ENCODE measurements at places on chromosomes 12 and 14. TPM values are rescaled to one million over a fixed set of nuclear protein-coding genes. Genes with fewer than 3 reads are reported as not detected.
A peak's percentile ranks its signal among the peaks of the same experiment; 100 is the strongest.

Gene FBLN5
- total RNA-seq, result 2.0 TPM

- no peak for DNase-seq
Observed at GRCh38 chr12:93090731-93091172, 161.7 kb upstream of the EEA1 start.

DNA sequence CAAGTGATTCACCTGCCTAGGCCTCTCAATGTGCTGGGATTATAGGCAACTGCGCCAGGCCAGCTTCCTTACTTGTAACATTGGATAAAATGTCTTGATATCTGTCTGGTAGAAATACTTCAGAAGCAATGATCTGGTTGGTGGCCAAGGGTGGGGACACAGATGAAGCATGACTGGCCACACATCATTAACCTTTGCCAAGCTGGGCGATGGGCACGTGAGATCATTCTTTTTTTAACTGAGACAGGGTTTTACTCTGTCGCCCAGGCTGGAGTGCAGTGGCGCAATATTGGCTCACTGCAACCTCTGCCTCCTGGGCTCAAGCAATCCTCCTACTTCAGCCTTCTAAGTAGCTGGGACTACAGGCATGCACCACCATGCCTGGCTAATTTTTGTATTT, 31.1 kb downstream of the PLEKHH1 start:
- DNase-seq, result no peak

DNA sequence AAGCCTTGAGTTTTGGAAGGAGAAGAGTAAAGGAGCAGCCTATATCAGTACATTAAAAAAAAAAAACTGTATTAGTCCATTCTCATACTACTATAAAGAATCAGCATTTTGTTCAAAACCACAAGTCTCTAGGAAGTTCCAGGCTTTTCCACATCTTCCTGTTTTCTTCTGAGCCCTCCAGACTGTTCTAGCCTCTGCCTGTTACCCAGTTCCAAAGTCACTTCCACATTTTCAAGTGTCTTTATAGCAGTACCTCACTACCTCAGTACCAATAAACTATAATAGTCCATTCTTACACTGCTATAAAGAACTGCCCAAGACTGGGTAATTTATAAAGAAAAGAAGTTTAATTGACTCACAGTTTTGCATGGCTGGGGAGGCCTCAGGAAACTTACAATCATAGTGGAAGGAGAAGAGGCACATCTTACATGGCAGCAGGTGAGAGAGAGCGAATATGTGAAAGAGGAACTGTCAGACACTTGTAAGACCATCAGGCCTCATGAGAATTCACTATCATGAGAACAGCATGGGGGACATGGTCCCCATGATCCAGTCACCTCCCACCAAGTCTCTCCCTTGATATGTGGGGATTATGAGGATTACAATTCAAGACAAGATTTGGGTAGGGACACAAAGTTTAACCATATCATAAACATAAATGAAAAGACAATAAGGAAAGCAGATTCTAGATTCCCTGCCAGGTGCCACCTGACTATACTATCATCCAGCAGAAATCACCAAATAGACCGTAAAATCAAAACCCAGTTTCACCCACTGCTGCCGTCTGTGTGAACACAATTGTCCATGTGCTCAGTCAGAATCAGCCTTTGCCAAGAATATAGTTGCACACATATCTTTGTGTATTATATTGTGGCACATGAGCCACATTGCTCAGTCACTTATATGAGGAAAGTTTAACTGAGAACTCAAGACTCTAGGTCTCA, 27.8 kb downstream of the TOGARAM1 start:
- DNase-seq, result no peak

Gene EGLN3
- total RNA-seq, result 12.0 TPM

- DNase-seq, result no peak
Observed at GRCh38 chr14:26128931-26129671, 468.7 kb downstream of the NOVA1 start.

Gene LRRC10
- not detected for total RNA-seq

DNA sequence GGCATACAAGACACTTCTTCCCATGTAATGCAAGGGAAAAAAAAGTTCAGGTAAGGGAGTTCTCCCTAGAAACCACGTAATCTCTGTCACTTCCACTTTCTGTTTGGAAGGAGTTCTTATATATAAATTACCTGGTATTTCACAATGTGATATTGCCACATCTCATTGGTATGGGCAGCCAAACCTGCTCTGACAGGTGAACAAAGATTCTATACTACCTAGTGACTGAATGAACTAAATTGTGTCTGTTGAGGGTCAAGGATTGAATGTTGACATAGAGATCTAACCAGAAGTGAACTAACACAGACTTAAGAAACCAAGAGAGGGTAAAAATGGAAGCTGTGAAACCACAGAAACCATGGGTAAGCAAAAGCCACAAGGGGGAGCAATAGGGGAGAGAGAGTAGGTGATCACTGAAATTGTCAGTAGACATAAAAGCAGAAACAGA, 161.3 kb downstream of the RPL10L start:
- no peak for DNase-seq

Gene RESF1
- total RNA-seq, result 152 TPM

DNA sequence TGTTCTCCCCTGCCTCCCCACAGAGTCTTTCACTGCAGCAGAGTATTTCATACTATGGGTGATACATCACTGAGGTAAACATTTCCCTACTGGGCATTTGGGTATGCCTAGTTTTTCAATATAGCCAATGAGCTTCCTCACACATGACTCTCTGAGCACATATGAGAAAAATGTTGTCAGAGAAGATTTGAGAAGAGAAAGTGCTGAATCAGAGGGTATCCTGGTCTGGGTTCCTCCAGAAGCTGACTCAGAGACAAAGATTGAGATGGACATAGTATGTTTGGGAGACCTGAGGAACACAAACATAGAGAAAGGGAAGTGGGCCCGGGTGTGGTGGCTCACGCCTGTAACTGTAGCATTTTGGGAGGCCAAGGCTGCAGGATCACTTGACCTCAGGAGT, 12.6 kb downstream of the SLC8B1 start:
- no peak for DNase-seq

Gene SMIM41
- total RNA-seq, result not detected

Gene TAS2R20
- total RNA-seq, result 0.50 TPM

Gene PMEL
- total RNA-seq, result 0.60 TPM

DNA sequence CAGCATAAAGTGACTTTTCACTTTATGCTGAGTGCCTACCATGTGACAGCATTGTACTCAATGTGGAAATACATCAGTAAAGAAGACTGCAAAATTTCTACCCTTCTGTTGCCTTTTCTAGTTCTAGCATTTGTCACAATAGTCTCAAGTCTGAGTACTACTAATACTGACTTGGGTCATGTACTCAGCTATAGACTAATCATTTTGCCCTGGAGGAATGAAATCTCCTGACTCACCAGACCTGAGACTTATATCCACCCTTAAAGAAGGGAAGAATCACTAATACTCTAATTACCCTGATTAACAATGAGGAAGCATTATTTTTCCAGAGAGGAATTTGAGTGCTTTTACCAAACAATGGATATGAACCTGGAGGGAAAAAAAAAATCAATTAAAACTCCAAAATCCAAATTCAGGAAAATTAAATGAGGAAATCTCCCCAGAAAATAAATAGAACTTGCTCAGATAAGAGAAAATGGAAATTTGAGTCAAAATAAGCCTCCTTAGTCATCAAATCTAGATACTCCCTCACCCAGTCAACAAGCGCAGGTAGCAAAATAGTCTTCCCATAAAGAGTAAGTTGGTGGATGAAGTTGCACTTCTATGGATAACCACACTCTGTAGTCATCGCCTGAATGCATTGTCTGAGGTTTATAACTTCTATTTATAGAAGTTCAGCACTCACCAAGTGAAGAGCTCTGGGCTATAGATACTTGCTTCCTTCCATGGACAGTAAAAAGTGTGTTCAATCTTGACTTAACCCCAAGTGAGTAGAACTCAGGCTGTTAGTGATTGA, 386.6 kb downstream of the SYT1 start:
- no peak for DNase-seq

Gene RHNO1
- 70.6 TPM for total RNA-seq

GRCh38 chr14:87449016-87449415, 544.0 kb downstream of the GALC start:
- no peak for DNase-seq

Gene SLC17A8
- total RNA-seq, result not detected

DNA sequence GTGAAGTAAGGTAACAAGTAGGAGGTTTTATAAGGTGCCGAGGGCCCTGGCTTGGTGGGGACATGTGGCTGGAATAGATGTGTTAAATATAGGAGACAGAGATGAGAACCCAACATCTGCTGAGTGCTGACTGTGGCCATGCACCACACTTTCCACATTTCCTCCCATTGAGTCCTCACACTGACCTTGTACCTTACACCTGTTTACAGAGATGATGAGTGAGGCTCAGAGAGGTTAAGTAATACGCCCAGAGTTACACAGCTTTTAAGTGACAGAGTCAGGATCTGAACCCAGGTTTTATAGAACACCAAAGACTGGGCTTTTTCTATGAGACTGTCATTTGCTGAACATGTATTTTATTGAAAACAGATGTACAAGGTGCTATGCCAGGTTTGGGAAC, 70.8 kb upstream of the LTA4H start:
- no peak for DNase-seq

DNA sequence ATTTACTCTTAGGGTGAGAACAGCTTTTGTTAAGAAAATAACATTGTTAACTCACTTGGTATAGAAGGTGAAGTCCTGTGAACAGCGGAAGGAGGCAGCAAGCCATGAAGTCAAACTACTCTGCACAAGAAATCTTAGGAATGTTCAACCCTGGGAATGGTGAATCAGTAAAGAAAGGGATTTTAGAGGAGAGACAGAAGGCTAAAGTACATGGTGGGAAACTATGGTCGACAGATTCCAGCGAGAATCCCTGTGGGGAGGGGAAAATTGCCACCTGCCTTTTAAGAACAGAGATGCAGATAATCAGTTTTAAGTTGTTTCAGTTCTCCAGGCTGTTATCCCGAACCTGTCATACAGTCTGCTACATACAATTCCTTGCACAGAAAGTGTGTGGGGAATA, 63.2 kb upstream of the PTPRR start:
- DNase-seq, result no peak

- DNase-seq, result no peak
Observed at GRCh38 chr12:91454179-91454578, 271.6 kb upstream of the DCN start.

Gene OR4K15
- total RNA-seq, result not detected

Gene SCYL2
- total RNA-seq, result 36.4 TPM

DNA sequence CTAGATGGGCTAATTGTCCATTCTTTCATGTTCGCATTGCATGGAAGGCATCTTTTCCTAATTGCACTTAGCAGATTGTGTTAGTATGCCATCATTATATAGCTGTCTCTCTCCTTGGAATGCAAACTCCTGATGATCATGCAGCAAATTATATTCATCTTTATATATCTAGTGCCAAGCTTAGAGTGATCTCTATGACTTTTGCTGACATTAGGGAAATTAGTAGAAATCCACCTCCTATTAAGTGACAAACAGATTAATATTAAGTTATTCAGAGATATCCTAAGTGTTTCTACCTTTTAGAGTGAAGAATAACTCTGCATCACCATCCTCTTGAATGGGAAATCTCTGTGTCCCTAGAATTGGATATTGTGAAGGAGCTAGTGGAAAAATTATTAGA, 185.6 kb downstream of the FOXG1 start:
- DNase-seq, result no peak

- no peak for DNase-seq
Observed at GRCh38 chr12:130167537-130167936, 5.3 kb downstream of the FZD10 start.

DNA sequence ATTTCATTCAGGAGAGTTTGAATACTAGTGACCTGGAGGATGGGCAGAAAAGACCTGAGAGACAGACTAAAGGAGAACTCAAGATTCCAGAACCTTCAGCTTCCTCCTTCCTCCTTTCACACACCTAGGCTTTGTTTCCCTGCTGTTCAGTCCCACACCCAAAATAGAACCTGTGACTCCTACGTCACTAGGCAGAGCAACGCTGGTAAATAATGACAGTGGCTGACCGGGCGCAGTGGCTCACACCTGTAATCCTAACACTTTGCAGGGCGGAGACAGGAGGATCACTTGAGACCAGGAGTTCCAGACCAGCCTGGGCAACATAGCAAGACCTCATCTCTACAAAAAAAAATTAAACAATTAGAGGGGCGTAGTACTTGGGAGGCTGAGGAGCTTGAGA, 166.4 kb upstream of the FKBP4 start:
- no peak for DNase-seq

DNA sequence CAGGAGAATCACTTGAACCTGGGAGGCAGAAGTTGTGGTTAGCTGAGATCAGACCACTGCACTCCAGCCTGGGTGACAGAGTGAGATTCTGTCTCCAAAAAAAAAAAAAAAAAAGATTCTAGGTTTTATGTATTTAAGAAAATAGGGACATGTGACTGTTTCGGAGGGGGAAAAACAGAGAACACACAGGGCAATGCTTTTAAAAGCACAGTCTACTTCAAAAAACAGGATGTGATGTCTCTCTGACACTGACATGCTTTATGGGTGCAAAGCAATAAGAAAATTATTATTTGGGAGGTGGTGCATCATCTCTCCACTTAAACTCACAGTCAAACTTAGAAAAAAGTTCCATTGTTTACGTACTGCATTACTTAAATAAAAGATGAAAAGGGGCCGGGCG, 28.7 kb downstream of the CLIP1 start:
- DNase-seq, result no peak

GRCh38 chr12:38761636-38762342, 143.6 kb downstream of the CPNE8 start:
- DNase-seq, result no peak

GRCh38 chr12:29148596-29148910, 525 bp upstream of the FAR2 start:
- peak; percentile 23 for DNase-seq

Gene KICS2
- 10.3 TPM for total RNA-seq

Gene KRT79
- not detected for total RNA-seq

Gene GLIPR1L1
- total RNA-seq, result not detected

DNA sequence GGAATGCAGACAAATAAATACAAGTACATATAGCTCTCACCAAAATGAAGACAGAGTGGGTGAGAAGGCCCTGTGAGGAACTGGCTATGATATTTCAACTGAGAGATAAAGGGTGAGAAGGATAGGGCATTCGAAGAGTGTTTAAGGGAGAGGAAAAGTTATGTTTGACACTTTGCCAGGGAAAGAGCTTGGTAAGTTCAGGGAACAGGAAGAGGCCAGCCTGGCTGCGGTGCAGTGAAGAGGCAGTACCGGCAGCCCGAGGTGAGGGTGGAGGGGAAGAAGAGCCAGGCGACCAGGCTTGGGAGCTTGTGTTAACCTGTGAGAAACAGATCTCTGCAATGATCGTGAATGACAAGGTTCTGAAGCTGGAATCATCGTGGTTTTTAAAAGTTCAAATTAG, 84.7 kb upstream of the RFX4 start:
- no peak for DNase-seq

Gene LUM
- not detected for total RNA-seq

GRCh38 chr14:59189091-59189785, 771 bp downstream of the DAAM1 start:
- peak; percentile 45 for DNase-seq

Measured in activated CD4-positive, alpha-beta memory T cell treated with anti-CD3 and anti-CD28 coated beads, Interleukin-2, amount 10 ng/mL, durations not matched to agents 7 days and 5 days (primary cell).